ENCODE measurements at places on chromosomes 6 and 20.

GRCh38 chr20:62470459-62470858 is 5.3 kb downstream of the GATA5 start:
- DNase-seq, result no peak

DNA sequence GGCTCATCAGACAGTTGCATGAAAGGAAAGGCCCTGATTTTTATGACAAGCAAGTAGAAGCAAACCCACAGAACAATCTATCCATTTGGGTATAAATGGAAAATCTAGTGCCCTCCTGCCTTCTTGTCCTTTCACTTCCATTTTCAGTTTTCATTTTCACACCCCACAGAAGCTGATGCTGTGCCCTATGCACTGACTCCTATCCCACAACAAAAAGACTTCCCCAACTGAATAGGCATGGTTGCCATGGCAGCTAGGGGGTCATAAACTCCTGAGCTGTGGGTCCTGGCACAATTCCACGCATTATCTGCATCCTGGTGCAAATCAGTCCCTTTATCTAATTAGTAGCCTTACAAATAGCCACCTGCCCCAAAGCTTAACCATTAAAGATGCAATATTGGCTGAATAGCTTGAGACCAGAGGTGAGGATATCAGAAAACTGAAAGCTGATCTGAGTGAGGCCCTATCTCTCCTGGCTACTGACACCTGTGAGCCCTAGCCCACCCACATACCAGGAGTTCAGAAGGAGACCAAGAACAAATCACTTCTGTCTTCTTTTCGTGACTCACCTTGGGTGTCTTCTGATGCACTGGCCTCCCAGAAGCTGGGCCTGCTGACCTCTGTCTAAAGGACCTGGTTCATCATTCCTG is 34.9 kb upstream of the HEY2 start:
- DNase-seq, result no peak

- no peak for DNase-seq
Observed at GRCh38 chr6:21501815-21502214, 91.7 kb upstream of the SOX4 start.

DNA sequence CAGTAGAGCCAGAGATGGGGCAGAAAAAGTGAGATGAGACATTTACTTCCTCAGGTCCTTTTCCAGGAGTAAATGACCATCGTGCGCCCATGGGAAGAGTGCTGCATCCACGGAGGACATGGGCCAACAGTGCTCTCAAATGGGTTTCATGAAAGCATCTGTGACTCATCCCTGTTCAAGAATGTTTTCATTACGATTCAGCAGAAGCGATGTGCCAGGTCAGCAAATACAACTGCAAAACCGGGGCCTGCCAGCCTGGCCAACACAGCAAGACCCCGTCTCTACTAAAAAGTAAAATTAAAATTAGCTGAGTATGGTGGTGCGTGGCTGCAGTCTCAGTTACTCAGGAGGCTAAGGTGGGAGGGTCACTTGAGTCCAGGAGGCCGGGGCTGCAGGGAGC is 125.1 kb downstream of the LY86 start:
- no peak for DNase-seq

- no peak for DNase-seq
Observed at GRCh38 chr6:23535101-23535500, 590.9 kb upstream of the NRSN1 start.

DNA sequence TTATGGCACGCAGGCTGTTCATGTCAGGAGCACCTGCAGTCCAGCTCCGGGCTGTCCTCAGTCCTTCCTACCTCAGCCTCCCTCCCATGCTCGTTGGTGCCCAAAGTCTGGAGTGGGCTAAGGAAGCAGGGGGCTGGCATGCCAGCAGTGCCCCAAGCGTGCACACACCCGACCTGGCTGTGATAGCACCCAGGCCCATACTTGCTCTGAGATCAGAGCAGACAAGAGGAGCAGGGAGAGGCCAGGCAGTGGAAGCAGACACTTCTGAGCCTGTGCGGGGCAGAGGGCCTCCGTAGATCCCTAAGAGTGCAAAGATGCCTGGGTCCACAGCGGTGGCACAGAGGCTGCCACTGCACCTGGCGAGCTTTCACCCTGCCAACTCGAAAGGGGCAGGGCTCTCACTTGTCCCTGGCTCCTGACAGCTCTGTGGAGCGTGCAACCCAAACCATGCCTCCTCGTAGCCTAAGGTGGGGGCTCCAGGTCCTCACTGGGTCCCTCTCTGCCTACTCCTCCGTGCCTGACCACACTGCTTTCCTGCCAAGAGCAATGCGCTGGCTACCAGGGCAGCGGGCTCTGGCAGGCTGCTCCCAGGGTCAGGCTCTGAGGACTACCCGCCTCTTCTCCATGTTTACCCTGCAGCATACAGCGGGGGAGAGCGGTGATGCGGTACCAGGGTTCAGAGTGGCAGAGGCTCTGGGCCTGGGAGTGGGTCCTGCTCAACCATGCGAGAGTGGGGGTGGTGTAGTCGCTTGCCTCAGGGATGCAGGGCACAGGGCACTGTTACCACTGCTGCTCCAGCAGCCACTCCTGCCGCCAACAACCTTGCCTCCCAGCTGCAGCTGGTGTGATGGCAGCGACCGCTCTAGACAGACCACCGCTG is 59.5 kb downstream of the MANEA start:
- DNase-seq, result no peak

DNA sequence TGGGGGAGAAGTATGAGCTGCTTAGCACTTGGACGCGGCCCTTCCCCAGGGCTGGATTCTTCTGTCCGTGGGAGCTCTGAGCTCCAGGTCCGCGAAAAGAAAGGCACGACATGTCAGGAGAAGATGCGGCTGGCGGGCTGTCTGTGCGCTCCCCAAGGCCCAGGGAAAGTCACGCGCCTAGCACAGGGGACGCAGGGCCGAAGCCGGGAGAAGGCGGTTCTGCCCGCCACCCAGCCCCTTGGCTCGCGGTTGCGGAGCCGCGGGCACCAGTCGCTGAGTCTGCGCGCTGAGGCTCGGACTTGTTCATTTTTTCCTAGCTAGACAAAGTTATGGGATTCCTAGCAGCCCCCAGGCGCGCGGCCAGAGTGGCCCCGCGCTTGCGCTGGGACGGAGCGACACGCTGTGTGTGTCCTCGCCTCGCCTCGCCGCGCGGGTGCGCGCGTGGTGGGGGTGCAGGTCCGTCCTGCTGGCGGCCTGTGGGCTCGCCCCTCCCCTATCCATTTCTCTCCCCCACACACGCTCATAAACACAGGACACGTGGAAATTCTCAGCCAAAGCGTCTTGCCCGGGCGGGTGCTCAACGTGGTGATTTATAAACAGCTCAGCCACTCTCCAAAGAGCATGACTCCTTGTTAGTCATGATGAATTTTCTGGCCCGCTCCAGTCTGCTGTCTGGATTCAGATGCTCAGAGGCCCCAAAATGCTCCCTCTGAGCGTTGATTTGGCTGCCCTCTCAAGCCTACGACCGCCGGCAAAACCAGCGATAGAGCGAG is 1.9 kb upstream of the POU3F2 start:
- no peak for DNase-seq

GRCh38 chr6:63573899-63574553 is 1.7 kb downstream of the LOC128125822 start:
- DNase-seq, result peak; percentile 14

Measured in activated T-cell treated with anti-CD3 and anti-CD28 coated beads for 1 hour (primary cell).